NCI-H2081 treated with DMSO at 0.1 percent for 48 hours (cell line): ENCODE measurements at places on chromosomes 3 and 15.

- DNase-seq = no peak
Observed at GRCh38 chr3:16365491-16366128, 100.6 kb downstream of the OXNAD1 start.

DNA sequence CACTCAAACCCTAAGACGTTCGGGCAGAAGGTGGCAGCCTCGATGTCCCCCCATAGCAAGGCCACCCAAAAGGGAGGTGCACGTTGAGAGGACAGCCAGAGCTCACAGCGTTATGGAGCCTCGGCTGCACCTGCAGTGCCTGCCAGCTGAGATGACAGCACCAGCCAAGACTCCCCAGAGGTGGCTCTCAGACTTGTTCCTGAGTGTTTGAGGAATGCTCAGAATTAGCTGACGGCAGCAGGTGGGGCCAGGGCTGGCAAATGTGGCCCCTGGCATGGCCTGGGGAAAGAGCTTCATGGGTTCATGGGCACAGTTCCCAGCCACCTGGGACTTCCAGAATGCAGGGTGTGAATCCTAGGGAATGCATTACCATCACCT lies 177.8 kb downstream of the KLF13 start:
- no peak for DNase-seq

DNA sequence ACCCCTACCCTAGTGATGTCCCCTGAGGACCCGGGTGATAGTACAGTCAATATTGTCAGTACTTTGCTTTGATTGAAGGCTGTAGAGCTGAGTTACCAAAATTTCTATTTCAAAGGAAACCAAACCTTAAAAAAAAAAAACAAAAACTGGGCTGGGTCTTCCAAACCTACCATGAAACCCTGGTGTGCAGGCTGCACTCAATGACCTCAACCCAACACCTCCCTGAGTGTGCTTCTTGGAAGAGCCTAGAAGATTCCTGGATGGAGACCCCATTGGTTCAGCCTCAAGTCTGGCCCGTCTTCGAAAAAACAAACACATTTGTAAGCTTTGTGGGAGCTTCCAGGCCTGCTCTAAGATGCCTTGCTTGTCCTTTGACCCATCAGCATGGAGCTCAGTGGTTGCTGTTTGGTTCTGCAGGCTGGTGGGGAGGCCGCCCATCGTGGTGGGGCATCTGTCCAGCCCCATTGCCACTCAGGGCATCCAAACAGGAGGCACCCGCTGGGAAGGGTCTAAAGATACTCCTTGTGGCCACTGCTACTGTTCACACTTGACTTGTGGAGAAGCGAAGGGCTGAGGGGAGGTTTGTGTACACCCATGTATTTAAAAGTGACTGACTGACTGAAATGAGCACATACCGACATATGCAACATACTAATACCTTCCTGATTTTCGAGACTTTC lies 32.2 kb downstream of the CRTAP start:
- no peak for DNase-seq

- DNase-seq = no peak
Observed at GRCh38 chr3:144362126-144362525, 390.5 kb downstream of the DIPK2A start.

DNA sequence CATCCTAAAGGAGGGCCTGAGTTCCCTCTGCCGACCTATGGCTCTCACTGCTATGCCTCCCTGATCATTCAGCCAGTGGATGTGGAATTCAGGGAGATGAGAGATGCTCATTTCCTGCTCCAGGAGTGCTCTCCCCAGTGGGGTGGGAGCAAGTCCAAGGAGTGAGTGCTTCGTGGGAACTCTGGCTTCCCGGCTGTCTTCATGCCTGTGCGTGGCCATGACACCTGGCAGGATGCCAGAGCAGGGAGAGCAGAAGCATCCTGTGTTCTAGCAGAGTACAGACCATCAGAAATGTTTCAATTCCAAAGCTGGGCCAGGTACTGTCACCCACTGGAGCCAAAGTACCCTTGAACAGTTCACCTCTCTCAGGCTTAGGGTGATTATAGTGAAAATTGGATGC lies 45.1 kb downstream of the APH1B start:
- DNase-seq = no peak

DNA sequence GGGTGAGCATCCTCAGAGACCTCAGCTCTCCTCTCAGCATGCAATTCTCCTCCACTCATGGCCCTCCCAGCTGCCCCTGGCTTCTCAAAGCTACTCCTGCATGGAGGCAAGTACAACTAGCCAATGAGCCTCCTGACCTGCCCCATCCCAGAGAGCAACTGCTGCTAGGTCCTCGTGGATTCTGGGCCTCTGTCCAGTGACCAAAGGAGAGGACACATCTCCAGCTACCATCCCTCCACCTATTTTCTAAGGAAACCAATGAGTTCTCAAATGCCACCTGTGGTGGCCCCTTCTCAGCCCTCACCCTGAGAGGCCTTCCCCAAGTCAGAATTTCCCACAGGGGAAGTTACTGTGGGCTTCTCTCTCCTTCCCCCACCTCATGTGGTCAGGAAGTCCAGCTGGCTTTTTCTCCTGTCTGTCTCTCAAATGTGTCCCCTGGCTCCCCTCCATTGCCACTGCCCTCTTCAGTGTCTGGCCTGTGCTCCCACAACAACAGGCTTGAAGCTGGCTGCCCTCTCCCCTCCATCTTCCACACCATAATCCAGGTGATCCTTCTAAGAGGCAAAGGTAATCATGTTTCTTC lies 43.0 kb downstream of the LIPC start:
- DNase-seq = no peak

DNA sequence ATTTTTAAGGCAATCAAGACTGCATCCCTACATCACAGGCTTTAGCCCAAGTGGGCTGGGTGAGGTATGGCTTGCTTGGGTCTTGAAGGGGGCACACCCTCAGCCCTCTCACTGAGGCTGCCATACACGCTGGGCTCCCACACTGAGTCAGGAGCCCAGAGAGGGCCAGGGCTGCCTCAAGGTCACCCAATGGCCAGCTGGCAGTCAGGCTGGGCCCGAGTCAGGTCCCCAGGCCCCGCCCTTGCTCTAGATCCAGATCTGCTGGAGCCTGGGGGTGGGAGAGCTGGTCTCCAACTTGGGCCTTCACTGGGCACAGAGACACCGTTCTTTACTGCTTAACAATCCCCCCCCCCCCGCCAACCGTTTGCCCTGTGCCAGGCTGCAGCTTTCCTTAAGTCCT lies 88.1 kb downstream of the IQSEC1 start:
- DNase-seq = no peak

DNA sequence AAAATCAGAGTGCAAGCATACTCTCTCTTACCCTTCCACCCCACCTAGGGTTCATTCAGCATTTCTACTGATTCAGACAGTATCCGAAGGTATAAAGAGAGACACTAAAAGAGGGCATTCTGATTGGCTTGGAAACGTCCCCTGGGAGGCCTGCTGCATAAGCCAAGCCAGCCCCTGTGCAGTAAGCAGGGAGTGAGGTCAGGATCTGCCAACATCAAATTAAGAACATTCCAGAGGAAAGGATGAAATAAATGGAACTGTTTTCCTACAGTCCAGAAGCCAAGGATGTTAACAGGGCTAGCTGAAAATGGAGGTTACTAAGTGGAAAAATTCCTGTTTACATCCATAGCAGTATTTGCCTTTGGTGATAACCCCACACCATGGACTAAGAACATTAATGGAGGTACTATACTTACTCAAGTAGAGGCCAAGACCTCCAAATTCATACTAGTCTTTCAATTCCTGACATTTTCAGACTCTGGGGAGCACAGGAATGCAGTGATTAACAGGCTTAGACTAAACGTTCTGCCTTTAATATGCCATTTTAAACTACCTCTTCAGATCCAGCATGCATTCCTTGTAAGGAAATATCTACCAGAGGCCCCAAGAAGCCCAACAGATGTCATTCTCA lies 34.5 kb downstream of the NPTN start:
- DNase-seq = no peak

DNA sequence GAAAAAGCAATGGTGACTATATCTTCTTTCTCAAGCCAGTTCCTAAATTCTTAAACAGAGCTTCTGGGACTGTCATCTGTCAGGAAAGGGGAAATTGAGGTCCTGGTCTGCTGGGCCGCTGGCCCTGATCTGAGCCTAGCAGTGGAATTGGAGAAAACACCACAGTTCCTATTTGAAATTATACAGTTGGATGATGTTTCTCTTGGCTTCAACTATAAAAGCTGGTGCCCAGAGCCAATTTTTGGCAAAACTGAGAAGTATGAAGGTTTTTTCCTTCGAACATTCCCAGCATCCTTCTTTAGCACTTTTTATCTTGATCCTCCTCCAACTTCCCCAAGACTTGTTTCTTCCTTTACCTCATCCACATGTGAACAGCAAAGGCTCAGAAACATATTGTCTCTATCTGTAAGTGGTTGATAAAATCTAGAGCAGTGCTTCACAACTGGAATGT lies 83.9 kb downstream of the CD47 start:
- no peak for DNase-seq

GRCh38 chr3:33111581-33111980 lies 2.2 kb upstream of the CRTAP start:
- DNase-seq = no peak

DNA sequence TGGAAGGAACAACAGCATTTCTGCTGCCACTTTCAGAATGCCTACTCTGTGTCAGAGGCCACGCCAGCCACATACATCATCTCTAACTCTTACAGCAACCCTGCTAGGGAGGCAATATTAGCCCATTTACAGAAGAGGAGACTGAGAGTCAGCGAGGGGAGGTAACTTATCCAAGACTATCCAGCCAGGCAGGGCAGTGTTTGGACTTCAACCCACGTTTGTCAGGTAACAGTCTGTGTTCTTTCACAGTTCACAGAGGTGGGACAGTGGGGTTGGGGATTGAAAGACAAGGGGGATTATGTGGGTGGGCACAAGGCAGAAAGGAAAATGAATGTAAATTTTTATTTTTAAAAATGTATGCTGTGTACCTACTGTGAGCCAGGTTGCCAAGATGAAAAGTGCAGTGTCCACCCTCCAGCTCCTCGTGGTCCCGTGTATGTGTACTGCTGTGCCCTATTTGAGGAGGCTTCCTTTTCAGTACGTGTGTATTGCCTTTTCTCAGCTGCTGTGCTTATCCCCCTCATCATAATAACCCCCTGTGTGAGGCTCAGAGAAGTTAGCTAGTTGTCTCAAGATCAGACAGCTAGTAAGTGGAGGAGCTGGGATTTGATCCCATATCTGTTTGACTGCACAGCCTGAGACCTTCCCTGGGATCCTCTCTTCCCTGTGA lies 16.5 kb upstream of the ATP2B2 start:
- DNase-seq = no peak

DNA sequence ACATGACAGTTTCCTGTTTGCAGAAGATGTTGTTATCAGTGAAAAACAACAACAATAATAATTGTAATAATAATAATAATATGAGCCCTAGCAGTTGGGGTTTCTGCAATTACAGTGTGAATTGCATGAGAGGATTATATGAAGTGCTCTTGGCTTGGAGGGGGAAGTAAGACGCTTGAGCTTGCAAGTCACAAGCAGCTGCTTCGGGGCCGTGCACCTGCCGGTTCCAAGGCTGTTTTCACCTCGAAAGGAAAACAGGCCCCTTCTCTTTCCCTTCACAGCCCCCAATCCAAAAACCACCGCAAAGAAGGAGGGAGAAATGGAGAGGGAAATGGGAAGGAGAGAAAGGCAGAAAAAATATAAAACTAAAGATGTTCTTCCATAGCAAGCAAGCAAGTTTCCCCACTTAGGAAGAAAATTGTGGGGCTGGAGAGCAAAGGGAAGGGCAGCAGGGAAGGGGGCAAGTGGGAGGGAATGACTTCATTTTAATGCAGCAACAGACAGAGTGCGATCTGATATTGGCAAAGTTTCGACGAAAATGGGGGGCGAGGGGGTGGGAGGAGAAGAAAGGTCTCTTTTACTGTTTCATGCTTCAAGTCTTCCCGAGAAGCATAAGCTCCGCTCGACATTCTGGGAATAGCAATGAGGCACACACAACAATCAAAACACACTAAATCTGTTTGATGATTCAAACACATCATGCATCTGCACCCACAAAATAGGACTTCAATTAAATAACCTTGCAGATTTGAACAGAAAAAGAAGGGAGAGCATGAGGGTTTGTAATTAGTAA lies 284.2 kb upstream of the ATP11B start:
- no peak for DNase-seq

DNA sequence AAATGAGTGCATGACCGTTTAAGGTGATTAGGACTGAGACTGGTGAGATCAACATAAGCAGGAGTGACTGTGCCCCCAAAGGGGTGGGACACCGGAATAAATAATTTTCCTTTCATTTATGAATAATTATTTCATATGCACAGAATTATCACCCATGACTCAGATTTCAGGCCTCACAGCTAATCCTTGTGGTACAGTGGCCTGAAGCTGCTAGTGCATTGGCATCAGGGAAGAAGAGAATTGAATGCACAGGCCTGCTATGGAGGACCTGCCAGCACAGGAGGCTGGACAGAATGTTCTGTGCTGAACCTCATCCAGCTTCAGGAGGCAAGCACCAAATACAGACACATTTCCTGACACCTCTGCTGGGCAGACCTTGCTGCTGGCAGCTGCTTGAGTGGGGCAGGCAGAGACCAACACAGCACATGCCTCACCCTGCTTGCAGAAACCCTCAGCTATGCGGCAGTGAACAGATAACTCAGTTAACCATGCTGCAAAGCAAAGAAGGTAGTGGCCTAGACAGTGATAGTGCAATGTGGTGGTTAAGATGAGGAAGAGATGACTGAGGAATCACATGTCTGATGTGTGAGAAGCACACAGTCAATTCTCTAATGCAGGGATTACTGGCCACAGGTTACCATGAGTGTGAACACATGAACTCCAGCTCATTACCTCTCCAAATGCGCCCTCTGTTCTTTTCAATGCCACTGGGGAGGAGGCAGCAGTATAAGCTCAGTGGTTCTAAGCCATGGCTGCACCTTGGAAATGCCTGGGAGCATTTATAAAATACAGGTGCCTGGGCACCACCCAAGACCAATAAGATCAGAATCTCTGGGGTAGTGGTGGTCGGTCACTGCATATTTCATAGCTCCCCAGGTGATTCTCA lies 68.1 kb upstream of the SCN5A start:
- no peak for DNase-seq

DNA sequence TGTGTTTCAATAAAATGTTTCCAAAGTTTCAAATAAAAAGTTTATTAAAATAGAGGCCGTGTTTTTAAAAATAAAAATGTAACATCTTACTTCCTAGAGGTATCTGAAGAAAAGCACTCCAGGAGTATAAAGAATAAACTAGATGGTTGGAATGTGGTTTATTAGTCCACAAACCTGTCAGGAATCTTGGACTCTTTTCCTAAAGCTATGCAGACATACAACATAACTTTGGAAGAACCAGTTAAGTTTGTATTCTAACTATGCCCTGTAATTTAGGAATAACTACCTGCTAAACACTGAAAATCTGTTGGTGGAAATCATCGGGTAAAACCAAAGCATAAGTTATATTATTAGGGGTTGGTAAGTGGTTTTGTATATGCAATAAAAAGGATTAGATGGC lies 51.6 kb downstream of the PPARG start:
- DNase-seq = no peak
